ENCODE measurements at places on chromosomes 12 and 14.

DNA sequence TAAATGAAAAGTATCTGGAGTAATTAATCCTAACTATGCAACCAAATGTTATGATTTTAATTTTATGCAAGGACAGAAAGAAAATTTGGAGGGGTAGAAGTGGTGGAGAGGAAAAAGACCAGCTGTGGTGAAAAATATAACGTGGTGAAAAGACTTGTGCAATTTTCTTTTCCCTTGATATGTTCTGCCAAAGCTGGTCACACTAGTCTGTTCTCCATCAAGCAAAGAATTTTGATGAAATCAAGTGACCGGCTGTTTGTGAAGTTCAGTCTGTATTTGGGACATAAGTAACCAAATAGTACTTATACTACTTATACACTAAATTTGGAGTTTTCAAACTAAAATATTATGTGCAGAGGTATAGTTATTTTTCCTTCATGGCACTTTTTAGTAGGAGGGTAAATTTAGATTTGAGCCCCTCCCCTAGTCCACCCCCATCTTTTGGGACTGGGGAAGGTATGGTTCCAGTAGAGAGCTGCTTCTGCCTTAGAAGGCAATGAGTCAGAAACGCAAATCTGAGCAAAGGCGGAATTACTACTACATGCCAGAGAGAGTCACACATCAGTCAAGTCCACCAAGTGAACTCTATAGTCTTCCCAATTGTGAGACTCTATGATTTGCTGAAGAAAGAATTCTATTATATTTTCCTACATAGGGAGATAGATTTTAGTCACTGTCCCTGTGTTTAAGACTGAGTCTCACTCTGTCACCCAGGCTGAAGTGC lies 229.7 kb downstream of the SLC25A21 start:
- DNase-seq: no peak

GRCh38 chr12:47576289-47576945 lies 129.4 kb downstream of the RPAP3 start:
- DNase-seq: no peak

GRCh38 chr14:82385048-82385447 lies 851.4 kb upstream of the SEL1L start:
- DNase-seq: peak; percentile 39

DNA sequence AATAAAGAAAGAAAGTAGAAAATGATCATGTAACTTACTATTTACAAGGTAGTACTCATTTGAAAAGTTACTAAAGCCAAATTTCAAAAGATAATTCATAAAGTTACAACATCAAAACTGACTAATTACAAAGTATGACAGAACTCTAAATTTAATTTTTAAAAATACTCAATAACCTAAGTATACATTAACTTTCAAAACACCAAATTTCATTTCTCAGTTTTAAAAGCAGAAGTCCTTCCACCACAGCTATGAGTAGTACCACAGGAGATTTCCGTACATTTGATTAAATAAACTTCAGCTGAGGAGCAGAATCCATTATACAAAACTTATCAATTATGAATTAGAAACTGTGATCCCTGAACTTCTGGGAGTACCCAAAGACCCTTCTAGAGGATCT lies 100.8 kb upstream of the BBS10 start:
- DNase-seq: no peak

DNA sequence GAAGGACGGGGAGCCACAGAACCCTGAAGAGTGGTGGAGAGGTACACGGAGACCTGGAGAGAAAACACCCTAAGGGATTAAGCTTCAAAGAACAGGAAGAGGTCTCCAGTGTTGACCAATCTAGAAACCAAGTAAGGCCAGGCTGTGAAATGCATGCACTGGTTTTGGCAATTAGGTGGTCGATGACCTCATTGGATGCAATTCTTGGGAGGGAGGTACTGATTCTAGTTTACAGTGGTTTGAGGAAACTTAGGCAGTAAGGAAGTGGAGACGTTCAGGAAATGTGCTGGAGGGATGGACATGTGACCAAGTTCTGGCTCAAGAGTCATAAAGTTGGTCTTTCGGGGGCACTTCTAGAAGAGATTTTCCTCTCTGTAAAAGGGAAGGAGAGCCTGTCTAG lies 91.3 kb upstream of the CEP83 start:
- DNase-seq: no peak

DNA sequence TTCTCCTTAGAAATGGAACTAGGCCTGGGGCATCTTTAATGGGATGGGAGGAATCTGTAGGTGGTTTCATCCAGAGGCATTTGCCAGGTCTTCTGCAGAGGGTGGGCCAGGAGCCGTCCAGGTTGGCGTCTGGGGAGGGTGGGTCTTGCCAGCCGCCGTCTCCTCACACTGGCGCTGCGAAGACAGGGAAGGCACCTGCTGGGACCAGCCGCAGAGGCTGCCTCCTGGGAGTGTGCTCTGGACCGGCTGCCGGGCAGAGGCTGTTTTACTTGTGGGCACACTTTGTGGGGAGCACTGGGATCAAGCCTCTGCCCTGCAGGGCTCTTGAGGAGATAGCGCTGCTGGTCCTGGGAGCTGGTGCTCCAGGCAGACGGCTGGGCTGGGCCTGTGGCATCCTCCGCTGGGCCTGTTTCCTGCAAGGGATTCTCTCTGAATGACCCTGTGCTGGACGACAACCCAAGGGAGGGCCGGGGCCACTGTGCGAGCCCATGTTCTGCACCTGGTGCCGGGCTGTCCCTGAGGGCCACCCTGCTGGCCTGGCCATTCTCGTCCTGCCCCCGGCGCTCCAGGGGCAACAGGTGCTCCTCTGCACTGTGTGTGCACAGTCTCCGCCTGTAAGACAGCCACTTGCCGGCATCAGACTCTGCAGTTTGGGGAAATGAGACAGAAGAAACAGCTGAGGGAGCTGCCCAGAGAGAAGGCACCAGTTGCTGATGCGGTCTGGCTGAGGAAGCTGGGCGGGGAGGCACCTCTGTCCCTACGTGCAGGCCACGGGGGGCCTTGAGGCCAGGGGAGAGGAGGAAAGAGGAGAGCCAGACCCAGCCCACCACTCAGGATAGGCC lies 10.0 kb upstream of the TEX22 start:
- DNase-seq: no peak

DNA sequence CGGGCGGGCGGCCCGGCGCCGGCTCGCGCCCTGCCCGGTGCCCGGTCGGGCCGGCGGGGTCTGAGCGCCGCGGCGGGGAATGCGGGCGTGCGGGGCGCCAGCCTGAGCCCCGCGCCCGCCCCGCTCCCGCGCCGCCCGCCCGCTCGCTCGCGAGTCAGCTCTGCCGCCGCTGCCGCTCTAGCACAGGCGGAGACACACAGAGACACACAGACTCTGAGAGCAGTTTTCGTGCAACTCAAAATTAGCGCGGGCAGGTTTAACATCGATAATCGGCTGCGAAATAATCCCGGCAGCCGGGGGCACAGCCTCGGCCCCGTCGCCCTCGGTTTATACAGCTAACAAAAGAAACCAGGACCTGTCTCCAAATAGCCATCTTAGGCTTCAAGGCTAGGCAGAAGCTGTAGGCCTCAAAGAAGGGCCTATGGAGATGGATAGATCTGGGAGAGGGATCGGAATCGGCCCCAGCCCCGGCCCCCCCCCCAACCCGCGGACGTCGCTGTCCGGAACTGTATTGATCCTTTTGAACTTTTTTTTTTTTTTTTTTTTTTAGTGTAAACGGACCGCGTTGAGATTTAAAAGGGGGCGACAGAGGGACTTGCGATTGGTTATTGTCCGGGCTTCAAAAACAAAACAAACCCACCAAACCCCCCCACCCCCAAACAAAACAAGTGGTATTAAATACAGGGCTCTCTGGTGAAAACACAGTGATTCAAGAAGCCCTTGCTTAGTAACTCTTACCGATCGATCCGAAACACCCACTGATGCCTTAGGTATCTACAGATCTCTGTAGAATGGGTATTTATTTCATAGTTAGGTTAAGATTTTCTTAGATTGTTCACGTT lies 1.1 kb downstream of the ARID2 start:
- peak; percentile 64 for DNase-seq

DNA sequence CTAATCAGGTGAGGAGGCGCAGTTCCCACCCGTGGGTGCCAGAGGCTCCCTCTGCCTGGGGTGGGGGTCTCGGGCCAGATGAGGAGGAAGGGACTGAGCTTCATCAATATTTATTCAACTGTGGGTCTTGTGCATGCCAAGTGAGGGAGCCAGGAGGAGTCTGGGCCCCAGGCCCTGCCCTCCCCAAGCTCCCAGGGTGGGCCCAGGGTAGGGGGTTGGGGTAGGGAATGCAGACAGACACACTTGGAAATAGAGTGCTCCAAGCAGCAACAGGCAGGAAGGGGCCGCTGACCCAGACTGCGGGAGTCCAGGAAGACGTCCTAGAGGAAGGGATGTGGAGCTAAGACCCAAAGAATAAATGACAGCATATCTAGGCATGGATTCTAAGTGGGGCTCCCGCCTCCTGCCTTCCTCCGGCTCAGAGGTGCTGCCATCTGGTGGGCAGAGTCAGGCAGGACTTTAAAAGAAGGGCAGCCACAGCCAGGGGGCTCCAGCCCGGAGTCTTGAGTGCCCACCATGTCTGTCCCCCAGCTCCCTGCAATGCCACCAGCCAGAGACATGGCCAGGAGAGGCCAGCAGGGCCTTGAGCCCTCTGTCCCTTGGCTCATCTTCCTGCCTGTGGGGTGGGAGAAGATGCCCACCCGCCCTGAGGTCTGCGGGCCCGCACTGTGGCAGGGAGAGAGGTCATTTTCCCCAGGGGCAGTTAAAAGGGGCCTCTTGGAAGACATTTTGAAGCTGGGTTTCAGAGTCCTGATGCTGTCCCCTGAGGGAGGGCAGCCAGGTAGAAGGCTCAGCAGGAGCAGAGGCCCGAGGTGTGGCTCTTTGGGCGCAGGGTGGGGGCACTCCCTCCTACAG lies 70.1 kb downstream of the PHETA1 start:
- peak; percentile 60 for DNase-seq

Data from NCI-H2171 treated with DMSO at 0.1 percent for 48 hours (cell line).